Stimulated activated CD4-positive, alpha-beta T cell treated with anti-CD3 and anti-CD28 coated beads, Interleukin-15, amount 100 ng/mL, for 1 hour (primary cell): ENCODE measurements at places on chromosomes 11 and 22.

DNA sequence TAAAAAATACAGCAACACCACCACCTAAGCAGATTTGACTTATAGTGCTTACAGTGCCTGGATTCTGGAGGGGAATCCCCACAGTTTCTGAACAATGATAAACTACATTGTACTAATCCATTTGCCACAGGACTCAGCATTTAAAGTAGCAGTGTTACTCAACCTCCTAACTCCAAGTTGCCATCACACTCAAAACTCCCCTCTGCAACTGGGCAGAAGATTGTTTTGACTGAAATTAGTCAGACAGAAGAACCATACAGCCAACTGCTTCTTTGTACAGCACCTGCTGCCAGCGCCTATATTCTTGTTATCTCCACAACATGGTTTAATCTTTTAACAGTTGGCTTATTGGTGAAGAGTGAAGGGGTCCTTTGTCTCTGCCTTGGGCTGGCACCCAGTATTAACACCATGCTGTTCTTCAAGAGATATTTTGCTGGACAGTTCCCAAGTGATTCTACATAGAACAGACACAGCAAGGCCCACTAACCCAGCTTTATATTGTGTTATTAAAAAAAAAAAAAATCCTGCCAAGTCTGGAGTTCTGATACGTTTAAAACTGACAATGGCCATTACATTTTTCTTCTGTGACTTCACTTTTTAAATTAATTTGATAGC, 273.2 kb downstream of the DCDC1 start:
- no peak for DNase-seq

DNA sequence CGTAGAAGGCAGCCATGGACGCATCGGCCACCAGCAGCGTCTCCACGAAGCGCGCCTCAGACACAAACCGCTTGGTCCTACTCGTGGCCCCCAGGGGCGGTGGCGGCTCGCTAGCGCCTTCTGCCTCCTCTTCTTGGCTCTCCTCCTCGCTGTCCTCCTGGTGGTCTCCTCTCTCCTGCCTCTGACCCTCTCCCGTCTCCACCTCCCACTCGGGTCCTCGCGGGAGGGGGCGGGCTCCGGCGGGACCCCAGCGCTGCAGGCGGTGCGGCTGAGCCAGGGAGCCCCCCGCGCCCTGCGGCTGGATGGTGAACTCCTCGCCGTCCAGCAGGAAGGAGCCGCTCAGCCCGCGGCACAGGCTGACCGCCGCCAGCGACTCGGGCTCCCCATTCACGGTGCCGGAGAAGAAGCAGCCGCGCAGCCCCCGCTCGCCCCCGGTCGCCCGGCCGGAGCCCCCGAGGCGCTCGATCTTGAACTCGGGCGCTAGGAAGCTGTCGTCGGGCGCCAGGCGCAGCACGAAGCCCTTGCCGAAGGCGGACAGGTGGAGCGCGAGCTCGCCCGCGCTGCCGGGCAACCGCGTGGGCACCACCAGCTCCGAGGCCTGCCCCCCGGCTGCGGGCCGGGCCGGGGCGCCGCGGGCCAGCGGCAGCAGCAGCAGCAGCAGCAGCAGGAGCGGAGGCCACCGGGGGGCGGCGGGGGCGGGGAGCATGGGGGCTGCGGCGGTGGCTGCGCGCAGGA, 661 bp downstream of the ADAMTS8 start:
- no peak for DNase-seq

DNA sequence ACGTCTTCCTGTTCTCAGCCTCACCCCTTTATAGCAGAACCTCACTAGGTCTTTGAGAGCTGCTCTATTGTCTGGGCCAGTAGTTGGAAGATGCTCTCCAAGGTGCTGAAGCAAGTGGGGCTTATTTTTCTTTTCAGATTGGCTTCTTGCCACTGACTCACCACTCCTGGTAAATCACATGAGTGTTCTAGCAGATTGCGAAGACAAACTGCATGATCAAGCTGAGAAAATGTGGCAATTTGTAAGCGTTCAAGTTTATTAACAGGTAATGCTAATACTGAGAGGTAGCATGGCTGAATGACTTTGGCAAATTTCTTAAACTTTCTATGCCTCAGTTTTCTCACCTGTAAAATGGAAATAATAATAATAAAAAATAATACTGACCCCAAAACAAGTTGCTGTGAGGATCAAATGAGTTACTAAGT, 59.2 kb downstream of the CACNG2 start:
- no peak for DNase-seq

GRCh38 chr11:1916986-1917522, 2.4 kb upstream of the TNNT3 start:
- DNase-seq = no peak

- no peak for DNase-seq
Observed at GRCh38 chr11:368414-369335, 624 bp upstream of the B4GALNT4 start.

DNA sequence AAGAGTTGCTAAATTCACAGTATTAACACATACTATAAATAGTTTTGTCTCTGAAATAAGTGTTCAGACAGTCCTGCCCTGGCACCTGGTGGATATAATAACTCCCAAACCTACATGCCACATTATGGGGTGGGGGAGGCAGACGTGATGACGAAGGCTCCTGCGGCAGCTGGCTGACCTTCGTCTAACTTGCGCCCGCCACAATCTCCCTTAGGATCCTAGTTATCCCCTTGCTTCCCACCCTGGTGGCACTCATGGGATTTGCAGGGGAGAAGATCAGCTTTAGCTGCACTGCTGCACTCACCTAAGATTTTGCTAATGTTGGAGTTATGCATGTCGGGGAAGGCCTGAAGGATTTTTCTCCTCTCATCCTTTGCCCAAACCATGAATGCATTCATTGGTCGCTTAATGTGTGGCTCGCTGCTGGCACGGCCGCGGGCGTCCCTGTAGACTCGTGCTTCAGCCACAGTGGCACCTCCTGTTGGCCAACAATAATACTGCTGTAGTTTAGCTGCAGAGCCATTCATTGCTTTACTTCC, 367.6 kb downstream of the SOX6 start:
- no peak for DNase-seq

- no peak for DNase-seq
Observed at GRCh38 chr11:134258577-134258976, 5.2 kb downstream of the ACAD8 start.

DNA sequence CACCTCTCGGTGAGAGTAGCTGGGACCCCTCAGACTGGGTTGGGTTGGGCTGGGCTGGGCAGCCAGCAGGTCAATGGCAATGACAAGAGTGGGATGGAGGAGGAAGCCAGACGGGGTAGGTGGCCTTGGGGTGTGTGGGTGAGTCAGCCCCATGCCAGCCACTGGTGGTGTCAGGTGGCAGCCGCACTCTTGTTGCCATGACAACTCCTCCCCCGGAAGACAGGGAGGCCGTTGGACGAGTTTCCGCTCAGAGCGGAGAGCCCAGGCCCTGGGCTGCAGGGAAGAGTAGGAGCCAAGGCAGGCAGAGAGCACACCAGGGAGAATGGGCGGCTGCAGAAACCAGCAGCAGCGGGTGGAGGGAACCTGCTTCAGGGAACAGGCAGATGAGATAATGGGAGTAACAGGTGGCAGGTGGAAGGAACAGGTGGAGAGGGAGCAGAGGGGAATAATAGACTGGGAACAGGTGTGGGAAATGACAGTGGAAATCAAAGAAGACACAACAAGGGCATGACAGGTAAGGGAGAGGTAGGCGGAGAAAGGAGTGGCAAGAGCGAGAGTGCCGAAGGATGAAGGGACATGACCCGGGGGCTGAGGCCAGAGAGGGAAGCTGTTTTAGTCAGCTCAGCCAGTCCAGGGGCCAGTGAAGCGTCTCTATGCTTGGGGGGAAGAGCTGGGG, 8.7 kb downstream of the SPTBN2 start:
- no peak for DNase-seq

DNA sequence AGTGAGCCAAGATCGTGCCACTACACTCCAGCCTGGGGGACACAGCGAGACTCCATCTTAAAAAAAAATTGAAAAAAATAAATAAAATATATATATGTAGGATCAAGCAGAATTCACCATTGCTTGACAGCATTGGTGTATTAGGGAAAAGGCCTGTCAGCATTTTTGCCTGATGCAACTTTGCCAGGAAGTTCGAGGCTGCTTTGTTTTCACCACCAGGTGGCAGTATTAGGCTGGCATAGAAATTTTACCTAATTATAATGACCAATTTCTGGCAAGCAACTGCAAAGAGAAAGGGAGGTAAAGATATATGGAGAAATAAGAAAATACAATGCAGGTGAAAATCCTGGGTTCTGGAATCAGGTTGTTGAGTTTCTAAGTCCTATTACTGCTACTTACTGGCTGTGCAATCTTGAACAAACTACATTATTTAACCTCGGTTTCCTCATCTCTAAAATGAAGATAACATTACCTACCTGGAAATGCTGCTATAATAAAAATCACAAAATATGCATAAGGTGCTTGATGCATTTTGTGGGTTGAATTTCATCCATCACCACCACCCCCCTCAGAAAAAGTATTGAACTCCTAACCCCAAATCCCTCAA, 24.7 kb downstream of the LAYN start:
- DNase-seq = no peak

DNA sequence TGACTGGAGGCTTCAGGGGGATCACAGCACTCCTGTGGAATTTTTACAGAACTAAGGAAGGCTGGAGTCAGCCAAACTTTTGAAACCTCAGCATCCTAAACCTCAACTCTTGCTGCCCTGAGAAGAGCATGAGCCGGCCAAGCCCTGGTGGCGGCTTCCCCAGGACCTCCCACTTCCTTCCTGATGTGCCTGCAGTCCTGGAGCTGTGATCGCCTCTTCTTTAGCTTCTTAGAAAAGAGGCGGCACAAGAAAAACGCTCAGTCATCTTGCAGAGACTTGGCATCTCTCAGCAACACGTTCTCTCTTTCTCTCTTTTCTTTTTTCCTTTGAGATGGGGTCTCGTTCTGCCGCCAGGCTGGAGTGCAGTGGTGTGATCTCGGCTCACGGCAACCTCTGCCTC, 40.4 kb upstream of the AMPD3 start:
- DNase-seq = no peak

DNA sequence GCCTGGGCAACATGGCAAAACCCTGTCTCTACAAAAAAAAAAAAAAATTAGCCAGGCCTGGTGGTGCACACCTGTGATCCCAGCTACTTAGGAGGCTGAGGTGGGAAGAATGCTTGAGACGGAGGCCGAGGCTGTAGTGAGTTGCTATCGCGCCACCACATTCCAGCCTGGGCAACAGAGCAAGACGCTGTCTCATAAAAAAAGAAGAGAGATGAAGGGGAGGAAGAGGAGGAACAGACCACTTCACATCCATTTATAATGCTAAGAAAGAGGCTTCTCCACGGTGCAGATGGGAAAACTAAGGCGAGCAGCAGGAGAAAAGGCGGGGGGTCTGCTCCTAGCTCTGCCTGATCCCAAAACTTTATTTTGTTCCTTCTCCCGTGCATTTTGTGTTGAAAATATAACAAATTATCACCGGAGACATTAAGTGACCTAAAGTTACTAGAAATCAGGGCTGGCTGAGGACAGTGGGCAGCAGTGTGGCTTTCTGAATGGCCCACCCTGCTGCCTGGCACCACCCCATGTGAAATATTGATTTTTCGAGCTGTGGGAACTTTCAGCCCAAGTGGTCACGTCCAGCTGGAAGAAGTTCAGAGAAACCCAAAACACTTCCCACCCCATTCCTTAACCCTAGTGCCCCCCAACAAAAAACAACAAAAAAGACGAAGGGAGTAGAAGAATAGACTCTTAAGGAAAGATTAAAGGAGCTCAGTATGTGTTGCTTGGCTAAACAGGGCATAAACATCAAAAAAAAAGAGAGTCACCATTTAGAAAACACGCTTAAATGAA, 9.5 kb downstream of the MYH9 start:
- DNase-seq = no peak

DNA sequence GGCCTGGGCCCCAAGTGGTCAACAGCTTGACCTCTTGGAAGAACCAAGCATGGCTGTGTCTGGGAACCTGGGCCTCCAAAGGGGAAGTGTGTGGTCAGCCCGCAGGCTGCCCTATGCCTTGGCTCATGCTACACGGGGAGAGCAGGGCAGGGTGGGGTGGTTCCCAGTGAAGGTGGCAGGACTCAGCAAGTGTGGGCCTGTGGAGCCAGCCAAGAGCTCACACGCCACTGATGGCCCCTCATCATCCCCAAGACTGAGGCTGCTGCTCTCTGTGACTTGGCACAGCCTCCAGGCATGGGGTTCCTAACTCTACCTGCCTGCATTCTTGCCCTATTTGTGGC, 15.9 kb upstream of the DGCR8 start:
- DNase-seq = no peak

DNA sequence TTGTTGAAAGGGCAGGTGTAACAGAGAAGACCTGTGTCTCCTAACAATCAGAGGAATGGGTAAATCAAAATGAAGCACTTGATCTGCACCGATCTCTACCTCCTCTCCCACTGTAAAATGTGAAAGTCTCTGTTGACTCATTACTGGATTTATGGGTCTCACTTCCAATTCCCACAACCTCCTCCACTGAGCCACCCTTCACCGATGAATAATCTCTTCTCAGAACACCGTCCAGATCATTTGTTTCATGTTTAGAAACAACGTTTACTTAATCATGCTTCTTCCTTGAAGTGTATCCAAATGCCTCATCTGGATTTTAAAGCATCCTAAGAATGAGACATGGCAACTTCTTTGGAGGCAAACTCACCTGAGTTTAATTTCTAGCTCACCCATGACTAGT, 643.6 kb downstream of the ETS1 start:
- DNase-seq = no peak

DNA sequence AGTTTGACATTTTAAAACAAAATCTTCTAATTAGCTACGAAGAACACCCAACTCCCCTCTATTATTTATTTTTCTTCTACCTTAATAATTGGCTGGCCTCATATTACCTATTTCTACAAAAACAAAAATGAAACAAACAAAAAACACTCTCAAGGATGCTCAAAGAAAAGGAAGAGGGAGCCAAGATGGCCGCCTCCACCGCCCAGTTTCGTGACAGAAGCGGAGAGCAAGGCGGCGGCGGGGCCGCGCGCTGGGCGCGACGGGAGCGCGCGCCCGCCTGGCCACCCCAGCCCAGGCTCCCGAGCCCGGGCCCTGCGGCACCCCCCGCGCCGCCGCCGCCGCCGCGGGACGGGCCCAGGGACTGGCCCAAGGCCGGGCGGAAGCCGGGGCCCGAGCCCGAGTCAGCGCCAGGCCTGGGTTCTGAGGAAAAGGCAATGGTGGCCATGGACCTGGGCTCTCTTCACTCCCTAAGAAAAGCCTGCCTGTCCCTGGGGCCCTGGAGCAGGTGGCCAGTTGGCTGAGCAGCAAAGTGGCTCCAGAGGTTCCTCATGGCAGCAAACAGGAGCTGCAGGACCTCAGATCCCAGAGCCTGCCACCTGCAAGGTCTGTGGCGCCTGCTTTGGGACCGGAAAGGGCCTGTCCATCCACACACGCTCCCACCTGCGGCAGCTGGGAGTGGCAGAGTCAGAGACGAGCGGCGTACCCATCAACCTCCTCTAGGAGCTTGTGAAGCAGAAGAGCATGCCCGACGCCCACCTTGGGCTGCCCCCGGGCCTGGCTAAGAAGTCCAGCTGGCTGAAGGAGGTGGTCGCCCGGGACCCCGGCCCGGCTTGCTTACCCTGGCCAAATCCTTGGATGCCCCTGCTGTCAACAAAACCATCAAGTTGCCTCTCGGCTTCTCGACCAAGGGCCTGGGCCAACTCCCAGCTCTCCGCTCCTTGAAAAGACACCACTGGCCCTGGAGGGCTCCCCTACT, 543.2 kb upstream of the CCDC179 start:
- DNase-seq = no peak
